Gastrocnemius medialis (tissue), 4 donors: ENCODE measurements at places on chromosomes 3 and 15. TPM values are rescaled to one million over a fixed set of nuclear protein-coding genes. Genes with fewer than 3 reads are reported as not detected.

- peak; percentile 63 for DNase-seq
These were observed 33.0 kb upstream of the AMOTL2 start for GRCh38 chr3:134407239-134407625.

DNA sequence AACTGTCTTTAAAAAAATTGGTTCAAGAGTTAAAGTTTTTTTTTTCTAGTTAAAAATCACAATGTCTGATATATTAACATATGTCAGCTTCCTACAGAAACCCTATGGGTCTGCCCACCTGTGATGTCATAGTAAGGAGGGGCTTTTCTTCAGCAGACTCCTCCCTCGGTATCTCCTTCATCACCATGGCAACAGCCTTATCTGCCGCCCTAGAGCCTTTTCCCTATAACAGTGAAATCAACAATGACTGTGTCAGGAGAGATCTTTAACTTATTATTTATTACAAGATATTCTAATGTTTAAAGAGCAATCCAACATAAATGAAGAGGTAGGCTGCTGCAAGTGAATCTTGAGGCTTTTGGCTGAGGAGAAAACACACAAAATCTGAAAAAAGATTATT lies 138.7 kb downstream of the PEX5L start:
- DNase-seq, result no peak

- no peak for DNase-seq
These were observed 3.5 kb downstream of the RPL22L1 start for GRCh38 chr3:170866499-170866898.

DNA sequence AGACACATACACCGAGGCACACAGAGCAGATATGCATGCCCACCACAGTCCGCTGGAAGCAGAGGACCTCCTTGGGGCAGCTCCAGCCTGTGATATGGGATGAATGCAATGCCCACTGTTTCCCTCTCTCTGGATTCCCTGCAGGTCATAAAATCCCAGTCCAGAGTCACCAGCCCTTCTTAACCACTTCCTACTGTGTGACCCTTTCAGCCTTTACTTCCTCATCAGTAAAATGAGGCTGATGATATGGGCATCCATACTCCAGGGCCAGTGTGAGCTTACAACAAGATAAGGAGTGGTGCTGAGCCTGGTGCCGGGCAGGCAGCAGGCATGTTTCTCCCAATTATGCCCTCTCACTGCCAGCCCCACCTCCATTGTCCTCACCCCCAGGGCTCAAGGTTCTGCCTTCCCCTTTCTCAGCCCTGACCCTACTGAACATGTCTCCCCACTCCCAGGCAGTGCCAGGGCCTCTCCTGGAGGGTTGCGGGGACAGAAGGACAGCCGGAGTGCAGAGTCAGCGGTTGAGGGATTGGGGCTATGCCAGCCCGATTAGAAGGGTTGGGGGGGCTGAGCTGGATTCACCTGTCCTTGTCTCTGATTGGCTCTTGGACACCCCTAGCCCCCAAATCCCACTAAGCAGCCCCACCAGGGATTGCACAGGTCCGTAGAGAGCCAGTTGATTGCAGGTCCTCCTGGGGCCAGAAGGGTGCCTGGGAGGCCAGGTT lies at the start of gene GNAT1:
TSS of gene GNAT1 (plus strand) at position 675 of the 725 bp plus-strand sequence. CDS start 116 bp downstream, outside the sequence.
- DNase-seq, result no peak

Gene CPNE9
- total RNA-seq, result not detected

Gene CLDN16
- total RNA-seq, result not detected
